ENCODE measurements at places on chromosomes 11 and 22.

DNA sequence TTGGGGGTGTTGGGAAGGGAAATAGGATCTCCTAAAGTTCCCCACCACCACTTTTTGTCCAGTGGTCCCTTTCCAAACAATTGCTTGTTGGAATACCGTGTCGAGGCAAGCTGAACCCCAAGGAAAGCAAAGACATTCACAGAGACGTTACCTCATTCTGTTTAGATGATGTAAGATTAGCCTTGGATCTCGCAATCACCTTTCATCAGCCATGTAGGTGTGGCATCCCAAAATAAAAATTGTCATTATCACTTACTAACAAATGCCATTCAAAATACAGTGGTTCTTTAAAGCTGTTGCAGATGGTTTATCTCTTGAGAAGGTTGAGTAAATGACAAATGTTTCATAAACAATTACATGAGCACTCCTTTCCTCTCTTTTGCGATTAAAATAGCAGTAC lies 86.5 kb upstream of the SLC25A18 start:
- no peak for DNase-seq

DNA sequence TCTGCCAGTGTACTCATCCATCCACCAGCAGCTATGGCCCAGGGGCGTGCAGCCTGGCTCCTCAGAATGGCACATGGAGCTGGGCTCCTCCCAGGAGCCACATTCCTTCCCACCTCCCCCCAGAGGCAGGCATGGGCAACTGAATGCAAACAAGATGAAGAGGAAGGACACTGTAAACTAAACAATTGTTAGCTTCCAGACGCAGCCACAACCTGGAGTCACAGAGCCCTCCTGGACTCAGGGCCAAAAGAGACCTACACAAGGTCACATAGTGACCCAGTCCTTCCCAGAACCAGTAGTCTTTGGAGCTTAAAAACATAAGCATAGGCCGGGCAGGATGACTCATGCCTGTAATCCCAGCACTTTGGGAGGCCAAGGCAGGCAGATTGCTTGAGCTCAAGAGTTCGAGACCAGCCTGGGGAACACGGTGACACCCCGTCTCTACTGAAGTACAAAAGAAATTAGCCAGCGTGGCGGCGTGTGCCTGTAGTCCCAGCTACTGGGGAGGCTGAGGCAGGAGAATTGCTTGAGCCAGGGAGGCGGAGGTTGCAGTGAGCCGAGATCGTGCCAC lies 30.7 kb upstream of the CLDN5 start:
- no peak for DNase-seq

- DNase-seq: no peak
These were observed 6.4 kb downstream of the MUC6 start for GRCh38 chr11:1030086-1030485.

DNA sequence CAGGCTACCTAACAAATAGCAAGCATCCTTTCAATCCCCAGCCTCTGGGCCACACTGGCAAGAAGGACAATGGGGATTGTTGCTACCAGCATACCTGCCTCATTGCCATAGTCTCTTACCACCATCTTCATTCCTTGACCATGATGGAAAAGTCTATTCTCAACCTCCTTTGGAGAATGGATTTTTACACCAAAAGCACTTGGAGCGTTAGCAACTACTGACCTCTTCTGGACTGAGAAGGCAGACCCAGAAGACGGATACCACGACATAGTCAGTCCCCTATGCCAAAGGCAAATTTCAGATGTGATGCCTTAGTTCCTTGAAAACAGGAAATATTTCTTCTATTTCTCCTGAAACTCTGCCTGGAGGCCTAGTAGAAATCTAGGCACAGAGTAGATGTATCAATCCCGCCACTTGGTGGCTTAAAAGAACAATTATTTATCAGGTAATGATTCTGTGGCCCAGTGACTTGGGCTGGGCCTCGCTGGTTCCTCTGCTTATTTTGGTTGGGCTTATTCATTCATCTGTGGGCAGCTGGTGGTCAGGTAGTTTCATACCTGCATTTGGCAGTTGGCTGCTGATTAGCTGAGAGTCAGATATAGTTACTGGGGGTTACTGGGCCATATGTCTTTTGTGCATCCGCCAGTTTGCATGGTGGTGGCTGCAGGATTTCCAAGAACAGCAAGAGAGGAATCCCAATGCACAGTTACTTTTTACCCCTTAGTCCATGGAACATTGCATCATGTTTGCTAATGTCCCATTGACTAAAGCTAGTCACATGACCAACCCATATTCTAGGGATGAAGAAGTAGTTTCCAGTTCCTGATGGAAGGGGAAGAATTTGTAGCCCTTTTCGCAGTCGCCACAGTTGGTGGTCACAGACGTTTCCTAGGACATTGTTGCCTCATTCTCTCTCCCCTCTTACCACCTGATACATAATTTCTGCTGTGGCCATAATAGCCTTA lies 75.2 kb downstream of the DHCR7 start:
- DNase-seq: no peak

- no peak for DNase-seq
These were observed 37.2 kb downstream of the CKAP5 start for GRCh38 chr11:46808799-46809431.

DNA sequence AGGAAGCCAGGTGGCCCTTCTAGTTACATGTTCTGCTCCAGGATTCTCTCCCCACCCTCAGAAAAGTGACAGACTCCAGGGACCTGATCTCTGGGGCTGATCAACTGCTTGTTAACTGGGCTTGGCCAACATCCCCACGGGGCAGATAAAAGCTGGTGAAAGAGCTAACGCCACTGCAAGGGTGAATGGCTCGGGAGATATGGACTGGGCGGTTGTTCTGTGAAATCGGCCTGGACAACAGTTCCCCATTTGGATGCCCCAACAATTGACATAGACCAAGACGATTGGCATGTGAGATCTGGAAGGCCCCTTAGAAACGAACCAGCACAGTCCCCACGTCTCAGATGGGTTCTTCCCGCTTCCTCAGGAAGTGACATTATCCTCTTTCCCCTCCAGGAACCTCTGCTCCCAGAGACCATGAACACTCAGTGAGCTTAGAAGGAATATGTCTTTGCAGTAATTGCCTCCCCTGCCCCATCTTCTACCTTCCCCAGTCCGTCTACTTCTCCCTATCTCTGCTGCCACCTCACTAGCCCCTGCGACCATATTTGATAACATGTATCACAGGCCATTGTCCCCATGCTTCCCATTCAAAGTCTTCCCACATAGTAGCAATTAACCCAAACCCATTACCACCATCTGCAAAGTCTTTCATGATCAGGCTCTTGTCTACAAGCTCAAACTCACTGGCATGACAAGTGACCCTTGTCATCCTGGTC lies 5.6 kb upstream of the PRG2 start:
- no peak for DNase-seq

DNA sequence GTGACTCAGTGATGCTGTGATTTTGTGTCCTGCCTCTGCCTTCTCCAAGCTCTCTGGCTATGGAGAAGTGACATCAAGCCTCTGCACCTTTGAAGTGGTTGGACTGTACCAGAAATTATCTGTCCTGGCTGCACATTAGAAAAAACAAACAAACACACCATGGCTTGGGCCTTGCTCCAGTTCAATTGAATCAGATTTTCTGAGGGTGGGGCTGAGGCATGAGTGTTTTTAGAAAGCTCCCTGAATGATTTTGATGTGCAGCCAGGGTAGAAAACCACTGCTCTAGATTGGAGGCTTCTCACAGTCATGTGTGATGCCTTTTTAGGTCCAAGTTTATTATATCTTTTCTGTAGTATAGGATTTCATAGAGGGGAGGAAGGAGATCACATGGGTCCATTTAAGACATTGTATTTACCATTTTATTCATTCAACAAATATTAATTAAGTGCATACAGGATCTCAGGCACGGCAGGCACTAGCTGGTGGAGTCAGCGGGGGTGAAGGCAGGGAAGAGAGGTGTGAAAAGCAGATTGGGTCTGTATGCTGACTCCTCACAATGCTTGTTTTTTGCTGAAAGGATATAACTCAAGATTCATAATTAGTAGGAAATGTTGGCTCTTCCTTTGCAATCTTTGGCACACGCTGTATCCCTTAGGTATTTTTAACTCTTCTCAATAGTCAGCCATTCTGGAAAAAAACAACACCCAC lies 7.1 kb upstream of the VSTM5 start:
- DNase-seq: no peak

GRCh38 chr11:90705661-90706060 lies 482.8 kb upstream of the CHORDC1 start:
- DNase-seq: no peak

GRCh38 chr11:27558401-27558800 lies 51.8 kb upstream of the LIN7C start:
- no peak for DNase-seq

- DNase-seq: no peak
These were observed 44.5 kb downstream of the WEE1 start for GRCh38 chr11:9617940-9618339.

- DNase-seq: no peak
These were observed 26.2 kb downstream of the OR10A6 start for GRCh38 chr11:7904917-7905316.

DNA sequence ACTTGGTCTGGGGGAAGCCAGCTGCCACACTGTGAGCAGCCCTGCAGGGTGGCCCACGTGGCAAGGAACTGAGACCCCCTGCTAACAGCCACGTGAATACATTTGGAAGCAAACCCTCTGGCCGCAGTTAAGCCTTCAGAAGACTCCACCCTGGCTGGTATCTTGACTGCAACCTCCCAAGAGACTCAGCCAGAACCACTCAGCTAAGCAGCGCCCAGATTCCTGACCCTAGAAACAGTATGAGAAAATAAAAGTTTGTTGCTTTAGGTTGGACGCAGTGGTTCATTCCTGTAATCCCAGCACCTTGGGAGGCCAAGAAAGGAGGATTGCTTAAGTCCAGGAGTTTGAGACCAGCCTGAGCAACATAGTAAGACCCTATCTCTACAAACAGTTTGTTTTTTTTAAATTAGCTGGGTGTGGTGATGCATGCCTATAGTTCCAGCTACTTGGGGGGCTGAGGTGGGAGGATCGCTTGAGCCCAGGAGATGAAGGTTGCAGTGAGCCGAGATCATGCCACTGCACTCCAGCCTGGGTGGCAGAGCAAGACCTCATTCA lies 8.7 kb downstream of the ZMAT5 start:
- DNase-seq: no peak

GRCh38 chr11:79026803-79027445 lies 413.9 kb downstream of the TENM4 start:
- no peak for DNase-seq

DNA sequence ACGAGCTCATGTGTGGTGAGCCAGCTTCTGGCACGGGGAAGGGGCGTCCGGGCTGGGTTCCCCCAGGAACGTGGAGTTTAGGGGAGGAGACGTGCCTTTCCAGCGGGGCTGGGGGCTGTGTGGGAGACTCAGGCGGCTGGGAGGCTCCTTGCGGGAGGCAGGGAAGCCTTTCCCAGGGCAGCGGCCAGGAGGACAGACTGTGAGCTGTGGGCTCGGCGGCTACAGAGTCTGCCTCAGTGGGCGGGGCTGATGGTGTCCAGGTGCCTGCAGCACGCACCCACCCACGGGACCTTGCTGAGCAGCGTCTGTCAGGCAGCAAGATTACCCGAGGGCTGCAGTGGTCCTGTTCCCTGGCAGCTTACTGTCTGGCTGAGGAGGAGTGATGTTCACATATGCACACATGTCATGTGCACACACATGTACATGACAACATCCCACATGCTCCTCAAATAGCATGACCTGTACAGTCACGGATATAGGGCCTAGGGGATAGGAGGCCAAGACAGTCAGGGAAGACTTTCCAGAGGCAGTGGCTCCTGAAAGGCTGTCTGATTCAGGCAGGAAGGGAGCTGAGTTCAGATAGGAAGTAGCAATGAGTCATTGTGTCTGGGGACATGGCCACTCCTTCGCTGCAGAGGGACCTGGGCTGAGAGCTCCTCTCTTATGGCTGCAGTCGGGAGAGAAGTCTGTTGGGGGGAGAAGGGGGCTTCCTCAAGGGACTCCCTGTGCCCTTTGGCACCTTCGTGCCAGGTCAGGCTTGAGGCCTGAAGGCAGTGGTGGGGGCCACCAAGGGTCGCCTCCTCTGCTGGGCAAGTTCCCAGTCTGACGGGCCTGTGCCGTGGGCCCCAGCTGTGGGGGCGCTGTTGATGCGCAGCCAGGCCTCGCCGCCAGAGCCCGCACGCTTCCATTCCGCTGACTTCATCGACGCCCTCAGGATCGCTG lies 23.3 kb upstream of the PPP6R3 start:
- DNase-seq: no peak

- no peak for DNase-seq
These were observed 33.6 kb upstream of the MMP7 start for GRCh38 chr11:102564110-102564509.

- no peak for DNase-seq
These were observed 70.3 kb downstream of the MAML2 start for GRCh38 chr11:96272529-96273222.

DNA sequence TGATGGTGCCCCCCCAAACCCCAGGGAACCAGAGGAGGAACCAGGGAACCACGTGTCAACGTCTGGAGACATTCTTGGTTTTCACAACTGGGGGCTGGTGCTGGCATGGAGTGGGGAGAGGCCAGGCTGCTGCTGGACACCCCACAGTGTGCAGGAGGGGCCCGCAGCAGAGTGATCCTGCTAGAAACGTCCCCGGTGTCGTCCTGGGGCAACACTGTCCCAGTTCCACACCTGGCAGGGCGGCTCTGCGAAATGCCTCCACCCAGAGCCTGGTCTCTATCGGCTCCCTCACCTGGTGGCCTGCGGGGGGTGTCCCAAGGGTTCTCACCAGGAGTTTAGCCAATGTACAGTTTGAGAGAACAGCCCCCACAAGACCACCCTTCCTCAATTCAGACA lies 226.3 kb downstream of the CTTN start:
- DNase-seq: no peak

DNA sequence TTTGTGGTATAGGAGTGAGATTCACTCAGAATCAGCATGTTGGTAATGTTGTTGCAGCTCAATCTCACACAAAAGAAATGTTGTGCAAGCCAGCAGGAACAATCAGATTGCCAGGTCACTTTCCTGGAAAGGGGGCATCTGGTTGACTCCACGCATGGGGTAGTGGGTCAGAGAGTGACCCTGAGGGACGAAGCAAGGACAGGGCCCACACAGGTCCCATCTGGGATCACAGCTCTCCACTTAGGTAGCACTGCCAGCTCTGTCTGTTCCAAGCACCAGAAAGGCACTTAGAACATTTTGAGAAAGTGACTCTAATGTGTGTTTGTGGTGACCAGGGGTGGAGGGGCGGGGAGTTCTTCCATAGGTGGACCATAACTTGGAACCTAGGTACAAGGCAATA lies 109.5 kb downstream of the RASSF10 start:
- DNase-seq: no peak

- DNase-seq: no peak
These were observed 29.1 kb downstream of the PPIL2 start for GRCh38 chr22:21694795-21695429.

DNA sequence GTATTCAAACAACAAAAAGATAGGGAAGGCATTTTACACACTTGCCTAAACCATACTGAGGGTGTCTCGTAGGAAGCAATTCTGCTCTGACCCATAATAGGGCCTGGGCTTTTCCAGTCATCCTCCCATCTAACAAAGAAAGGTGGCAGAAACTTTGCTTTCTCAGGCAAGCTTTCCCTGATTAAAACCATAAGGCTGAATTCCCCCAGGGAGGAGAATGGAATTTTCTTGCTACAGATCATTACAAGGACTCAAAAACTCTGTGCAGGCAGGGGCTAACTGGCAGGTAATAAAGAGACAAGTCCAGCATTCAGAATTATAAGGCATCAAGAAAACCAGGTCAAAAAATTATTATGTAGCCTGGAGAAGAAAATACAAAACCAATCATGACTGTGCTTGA lies 90.4 kb downstream of the RBFOX2 start:
- no peak for DNase-seq
